Glomerular endothelial cell (primary cell): ENCODE measurements at places on chromosomes 6 and 20. TPM values are rescaled to one million over a fixed set of nuclear protein-coding genes. Genes with fewer than 3 reads are reported as not detected.

EEF1A2 gene
- 2.5 and 4.6 TPM in 2 replicates for total RNA-seq

PAK5 gene
- not detected in 2 replicates for total RNA-seq

PTCRA gene
- not detected in 2 replicates for total RNA-seq

DNA sequence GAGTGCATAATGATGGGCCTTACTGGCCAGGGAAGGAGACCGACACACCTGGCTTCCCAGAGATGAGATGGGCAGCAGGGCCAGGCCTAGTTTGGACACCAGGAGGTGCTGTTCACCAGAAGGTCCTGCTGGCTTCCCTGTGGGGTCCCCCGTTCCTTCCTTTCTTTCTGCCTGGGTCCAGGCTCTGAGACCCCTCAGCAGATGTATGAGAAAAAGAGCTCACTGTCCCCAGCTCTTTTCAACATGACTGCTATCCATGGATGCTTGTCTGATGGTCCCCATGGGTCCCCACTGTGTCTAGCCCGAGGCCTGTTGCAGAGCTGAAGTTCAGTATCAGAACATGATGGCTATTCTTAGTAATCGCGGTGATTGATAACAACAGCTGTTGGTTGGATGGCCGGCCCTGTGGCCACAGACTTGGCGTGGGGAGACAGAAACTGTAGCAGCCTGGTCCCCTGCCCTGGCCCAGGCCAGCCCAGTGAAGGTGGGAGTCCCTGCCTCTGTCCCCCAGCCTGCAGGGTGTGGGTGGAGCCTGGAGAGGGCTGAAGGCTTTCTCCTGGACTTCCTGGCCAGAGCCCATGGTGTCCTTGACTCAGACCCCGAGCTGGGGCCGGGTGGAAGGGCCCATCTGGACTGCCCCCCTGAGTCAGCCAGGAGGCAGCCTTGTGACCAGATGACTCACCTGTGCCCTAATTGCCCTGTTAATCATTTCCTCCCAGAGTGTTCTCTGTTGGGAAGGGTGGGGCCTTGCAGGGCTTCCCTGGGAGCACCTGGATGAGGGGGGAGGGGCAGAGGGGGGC lies 9.9 kb upstream of the BAK1 start:
- DNase-seq, result peak; percentile 47

DNA sequence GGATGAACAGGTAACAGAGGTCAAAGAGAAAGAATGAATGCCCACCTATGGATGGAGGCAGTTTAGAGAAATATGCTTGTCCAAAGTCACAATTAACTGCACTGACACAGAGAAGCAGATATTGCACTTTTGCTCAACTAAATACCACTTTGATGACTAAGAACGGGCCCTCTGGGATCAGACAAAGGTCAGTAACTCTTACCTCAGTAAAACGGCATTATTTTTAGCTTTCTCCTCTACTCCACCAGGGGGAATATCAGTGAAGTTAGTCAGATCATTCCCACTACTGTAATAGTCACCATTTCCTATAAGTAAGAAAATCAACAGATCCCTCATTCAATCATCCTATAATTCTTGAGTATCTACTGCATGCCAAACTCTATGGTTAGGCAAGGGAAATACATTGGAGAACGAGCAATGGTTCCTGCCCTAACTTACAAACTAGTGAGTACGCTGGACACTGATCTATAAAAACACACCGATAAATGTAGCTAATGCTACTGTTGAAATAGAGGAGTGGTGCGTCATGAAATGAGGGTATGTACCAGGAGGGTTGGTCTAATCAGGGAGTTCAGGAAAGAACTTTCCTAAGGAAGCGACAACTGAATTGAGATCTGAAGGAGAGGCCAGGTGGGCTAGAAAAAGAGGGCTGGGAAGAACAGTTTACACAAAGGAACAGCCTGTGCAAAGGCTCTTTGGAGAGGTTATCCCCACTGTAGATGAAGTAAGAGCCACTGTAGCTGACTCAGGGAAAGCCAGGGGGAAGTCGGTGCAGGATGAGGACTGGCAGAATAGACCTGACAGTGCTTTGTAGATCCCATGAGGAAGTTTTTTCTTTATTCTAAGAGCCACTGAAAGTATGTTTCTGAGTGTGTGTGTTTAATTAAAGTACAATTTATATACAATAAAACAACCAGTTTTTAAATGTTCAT lies 9.2 kb downstream of the ECI2 start:
- DNase-seq, result peak; percentile 68
